Sciatic nerve (tissue), 2 donors: ENCODE measurements at places on chromosomes 3 and 15.

- no peak for DNase-seq
Observed at GRCh38 chr15:91649016-91649415, 204.5 kb upstream of the SLCO3A1 start.

GRCh38 chr3:70974747-70975146 is 608.8 kb downstream of the FOXP1 start:
- DNase-seq: no peak

DNA sequence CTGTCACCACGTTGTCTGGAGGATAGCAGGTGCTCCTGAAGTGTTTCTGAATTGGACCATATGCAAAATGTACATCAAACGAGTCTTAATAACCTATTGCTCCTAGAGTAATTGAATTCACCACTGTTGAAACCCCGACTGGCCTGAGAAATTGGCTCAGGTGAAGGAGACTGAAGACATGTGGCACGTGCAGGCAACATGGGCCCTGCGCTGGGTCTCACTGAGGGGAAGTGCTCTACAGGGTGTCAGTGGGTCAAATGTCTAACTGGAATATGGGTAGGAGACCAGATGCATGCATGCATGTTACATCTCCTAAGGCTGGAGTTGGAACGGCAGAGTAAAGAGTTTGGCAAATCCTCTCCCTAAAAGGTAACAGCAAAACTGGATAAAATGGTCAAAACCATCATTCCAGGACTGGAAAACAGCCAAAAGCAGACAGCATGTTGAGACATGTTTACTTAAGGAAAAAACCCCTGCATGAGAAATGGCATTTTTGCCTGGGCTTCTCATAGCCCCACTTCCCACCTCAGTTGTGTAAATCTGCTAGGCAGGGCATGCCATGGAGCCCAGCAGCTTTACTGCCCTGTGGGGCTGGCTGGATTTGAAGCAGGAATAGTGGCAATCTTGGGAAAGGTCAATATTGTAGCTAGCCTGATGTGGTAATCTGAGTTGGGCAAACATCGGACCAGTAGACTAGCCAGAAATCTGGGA is 131.3 kb downstream of the TJP1 start:
- DNase-seq: no peak

DNA sequence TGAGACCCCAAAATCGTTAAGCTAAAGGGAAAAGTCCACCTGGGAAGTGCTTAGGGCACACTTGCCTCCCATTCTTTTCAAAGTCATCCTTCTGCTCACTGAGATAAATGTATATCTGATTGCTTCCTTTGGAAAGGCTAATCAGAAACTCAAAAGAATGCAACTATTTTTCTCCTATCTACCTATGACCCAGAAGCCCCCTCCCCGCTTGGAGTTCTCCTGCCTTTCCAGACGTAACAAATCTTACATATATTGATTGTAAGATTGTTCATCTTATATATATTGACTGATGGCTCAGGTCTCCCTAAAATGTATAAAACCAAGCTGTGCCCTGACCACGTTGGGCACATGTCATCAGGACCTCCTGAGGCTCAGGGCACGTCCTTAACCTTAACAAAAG is 56.8 kb upstream of the ACAN start:
- no peak for DNase-seq

DNA sequence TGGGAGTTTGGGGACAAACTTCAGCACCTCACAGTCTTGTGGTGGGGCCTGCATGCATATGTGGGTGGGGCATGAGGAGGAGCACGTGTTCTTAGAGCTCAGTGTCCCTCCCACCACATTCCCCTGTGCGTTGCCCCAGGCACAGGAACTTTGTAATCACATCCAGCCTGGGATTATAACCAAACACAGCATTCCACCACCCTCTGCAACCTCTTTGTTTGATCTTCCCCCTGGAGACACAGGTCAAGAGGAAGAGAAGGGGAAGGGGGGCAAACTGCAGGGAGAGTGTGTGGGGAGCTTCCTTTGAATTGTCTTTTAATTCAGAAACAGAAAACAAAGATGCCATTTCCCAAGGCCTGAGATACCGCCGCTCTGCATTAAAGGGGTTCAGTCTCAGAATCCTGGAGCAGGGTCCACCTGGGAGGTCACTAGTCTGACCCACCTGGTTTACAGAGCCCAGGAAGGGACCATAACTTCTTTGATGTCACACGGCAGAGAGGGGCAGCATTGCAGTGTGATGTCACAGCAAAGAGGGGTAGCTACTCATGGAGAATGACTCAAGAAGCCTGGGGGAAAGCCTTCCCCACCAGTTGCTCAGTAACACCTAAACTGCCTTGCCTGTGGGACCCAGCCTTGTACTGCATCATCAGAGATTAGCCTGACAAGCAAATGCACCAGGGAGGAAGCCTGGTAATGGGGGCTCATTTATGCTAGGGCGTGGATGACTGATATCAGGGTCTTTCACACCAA is 106.3 kb upstream of the RNU6-1 start:
- no peak for DNase-seq

DNA sequence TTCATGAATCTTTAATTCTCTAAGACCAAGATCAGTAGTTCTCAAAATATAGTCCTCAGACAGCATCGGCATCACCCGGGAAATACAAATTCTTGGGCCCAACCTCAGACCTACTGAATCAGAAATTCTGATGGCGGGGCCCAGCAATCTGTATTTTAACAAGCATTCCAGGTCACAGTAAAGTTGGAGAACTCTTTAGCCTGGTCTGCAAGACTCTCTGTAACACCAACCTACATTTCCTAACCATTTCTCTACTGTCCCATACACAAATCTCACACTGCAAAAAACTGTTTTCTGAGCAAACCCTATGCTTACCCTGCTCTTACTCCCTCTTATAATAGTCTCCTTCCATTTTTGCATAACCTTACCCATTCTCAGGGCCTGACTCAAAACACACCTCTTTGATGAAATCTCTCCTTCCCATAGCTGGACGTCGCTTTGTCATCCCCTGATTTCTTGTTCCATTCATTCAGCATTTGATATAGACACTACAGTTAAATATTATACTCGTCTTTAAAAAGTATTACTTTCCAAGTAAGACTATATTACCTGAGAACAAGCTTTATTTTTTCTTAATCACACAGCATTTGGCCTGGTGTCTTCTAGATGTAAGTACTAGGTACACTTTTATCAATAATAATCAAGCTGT is 83.3 kb upstream of the MYO5C start:
- DNase-seq: no peak

DNA sequence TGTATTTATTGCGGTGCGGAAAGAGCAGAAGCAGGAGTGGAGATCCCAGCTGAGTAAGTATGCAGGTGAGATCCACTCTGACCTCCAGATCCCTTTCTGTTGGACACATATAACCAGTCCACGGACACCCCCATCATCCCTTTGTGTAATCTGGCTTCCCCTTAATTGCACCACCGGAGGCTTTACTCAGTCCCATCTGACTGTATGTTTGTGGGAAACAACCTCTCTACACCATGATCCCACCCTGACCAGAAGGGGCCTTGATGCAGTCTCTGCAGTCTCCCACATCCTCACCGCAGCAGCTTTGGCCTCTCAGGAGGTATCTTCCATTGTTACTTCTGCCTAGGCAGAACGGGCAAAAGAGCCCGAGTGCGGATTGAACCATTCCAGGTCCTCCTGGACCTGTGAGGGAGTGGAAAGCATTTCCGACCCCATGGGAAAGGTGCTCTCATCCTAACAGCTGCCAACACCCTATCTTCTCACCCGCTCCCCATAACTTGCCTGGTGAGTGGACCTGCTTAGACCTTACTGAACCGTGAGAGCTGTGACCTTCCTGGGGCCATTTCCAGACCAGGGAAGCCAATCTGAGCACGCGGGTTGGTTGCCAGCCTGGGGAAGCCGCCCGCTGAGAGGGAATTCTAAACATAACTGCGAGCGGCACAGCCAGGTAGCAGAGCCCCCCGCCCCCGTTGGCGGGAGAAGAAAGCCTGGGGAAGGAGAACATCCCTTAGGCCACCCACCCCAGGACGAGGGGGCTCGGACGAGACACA is 1.1 kb downstream of the SLCO2A1 start:
- no peak for DNase-seq

- peak; percentile 65 for DNase-seq
Observed at GRCh38 chr3:12706504-12707253, 42.8 kb upstream of the RAF1 start.

GRCh38 chr3:100682056-100682853 is 27.0 kb upstream of the TFG start:
- peak; percentile 55 for DNase-seq

GRCh38 chr3:9013782-9014563 is 50.7 kb upstream of the RAD18 start:
- no peak for DNase-seq

- no peak for DNase-seq
Observed at GRCh38 chr15:50390554-50391264, 33.5 kb upstream of the USP8 start.

GRCh38 chr15:90597577-90597976 is 67.9 kb downstream of the CRTC3 start:
- no peak for DNase-seq

- no peak for DNase-seq
Observed at GRCh38 chr15:74036271-74037170, 42.0 kb downstream of the PML start.

DNA sequence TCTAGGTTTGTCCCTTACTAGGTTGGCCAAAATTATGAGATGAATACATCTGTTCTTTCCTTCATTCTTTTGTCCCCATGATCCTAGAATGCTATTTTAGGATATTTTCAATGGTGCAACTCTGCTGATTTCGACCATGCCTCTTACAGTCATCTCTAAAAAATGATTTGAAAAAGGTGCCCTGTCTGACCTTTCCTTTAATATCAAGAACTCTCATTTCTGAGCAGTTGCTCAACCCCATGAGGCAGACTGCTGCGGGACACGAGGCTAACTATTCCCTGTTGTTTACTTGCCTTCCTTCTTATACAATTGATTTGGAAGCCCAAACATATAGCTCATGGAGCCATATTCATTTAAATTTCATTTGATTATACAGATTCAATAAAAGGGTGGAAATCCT is 14.6 kb downstream of the PLSCR2 start:
- DNase-seq: no peak
